ENCODE measurements at places on chromosomes 2 and 18.

- no peak for DNase-seq
These were observed 65.3 kb downstream of the HAUS1 start for GRCh38 chr18:46169464-46169941.

- DNase-seq = no peak
These were observed 106.3 kb downstream of the FTCDNL1 start for GRCh38 chr2:199744724-199745123.

- no peak for DNase-seq
These were observed 7.0 kb downstream of the EIF2AK2 start for GRCh38 chr2:37149626-37150322.

GRCh38 chr2:205091411-205091810 is 546.1 kb downstream of the PARD3B start:
- DNase-seq = no peak

GRCh38 chr2:103887625-103888024 is 966.3 kb upstream of the POU3F3 start:
- no peak for DNase-seq

DNA sequence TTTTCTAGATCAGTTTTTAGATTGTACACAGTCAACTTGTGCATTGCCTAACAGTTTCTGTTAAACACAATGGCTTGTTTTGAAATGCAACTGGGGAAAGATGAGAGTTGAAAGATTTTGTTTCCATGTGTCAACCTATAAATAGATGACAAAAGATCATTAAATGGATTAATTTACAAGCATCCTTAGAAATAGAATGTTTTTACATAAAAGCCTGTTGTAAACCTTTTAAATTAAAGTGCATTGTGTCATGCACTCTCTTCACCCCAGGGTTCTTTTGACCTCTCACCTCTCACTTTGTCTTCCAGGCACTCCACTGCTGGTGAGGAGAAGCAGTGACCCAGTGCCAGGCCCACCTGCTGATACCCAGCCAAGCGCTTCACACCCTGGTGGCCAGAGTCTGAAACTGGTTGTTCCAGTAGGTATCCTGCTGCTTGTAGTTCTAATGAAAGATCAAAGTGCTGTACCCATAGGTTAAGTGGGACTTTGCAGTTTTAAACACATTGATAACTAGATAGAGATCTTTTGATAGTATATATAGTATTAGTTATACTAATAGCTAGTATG is 502.1 kb downstream of the PARD3B start:
- no peak for DNase-seq

GRCh38 chr2:83584672-83585071 is 874.4 kb downstream of the SUCLG1 start:
- no peak for DNase-seq

- DNase-seq = no peak
These were observed 1585.0 kb upstream of the ACVR2A start for GRCh38 chr2:146259816-146260215.

DNA sequence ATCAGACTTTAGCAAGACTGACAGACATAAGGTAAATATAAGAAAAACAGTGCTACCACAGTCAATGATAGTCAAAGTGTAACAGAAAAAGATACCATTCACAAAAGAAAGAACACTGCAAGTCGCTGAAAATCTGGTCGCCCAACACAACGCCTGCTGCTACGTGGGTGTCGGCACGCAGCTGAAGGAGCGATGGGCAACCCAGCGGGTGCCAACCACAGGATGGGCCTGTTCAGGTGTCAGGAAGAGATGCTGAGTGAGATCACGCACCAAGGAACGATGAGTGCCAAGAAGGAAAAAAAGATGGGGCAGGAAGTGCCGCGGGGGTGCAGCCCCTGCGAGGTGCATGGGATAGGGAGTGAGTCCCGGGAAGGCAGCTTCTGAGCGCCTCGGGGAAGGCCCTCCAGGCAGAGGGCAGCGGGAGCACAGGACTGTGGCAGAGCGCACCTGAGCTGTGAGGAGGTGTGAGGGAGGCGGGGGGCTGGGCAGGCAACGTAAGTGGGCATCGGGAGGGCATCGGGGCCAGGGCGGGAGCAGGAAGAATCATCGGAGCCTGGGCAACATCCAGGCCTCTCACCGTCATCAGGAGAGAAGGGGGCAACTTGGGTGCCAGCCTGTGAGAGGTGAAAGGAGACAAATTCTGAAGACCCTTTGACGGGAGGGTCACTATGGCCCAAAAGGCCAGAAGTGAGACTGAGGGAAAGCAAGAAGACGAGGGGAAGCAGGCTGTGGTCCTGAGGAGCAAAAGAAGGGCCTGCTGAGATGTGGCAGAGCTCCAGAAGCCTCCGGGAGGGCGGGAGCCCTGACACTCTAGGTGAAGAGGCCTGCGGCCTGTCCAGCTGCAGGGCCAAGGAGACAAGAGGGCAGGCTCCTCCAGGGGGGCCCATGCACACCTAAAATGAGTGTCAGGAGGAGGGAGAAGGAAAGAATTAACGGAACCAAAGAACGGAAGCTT is 14.8 kb upstream of the MTERF4 start:
- peak; percentile 20 for DNase-seq

GRCh38 chr2:189049709-189050164 is 75.6 kb downstream of the COL3A1 start:
- no peak for DNase-seq

- DNase-seq = no peak
These were observed 4.4 kb upstream of the PARD6G start for GRCh38 chr18:80251700-80252099.

DNA sequence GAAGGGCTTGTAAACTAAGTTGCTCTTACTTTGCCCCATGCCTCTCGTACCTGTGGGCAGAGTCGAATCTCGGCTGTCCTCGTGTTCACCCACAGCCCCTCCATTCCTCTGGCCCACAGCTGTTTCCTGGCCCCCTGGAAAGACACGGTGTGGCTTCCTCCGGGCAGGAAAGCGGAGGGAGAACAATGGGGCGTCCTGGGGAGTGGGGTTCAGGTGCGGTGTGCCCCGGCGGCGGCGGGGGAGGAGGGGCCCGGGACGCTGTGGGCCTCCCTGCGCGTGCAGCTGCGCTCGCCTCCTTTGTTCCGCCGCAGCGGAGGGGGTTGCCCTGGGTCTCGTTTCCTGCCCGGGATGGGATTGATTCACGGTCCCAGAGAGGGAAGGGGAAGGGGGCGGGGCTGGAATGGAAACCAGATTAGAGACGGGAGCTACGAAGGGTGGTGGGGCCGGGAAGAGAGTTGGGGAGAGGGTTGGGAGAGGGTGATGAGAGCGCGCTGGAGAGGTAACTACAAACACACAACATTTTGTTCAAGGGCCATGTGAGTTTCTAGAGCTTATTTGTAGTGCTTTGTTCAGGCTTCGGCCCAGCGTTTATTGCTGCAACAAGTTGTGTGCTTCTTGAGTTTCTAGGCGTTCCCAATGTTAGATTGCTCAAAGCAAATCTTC is 796 bp downstream of the MYO1B start:
- peak; percentile 54 for DNase-seq

GRCh38 chr2:236499691-236500578 is 69.7 kb upstream of the ACKR3 start:
- no peak for DNase-seq

Measured in activated naive CD8-positive, alpha-beta T cell treated with anti-CD3 and anti-CD28 coated beads, Interleukin-2, amount 10 ng/mL, durations not matched to agents 7 days and 5 days (primary cell).